ENCODE measurements at places on chromosomes 12 and 14. TPM values are rescaled to one million over a fixed set of nuclear protein-coding genes. Genes with fewer than 3 reads are reported as not detected.

DNA sequence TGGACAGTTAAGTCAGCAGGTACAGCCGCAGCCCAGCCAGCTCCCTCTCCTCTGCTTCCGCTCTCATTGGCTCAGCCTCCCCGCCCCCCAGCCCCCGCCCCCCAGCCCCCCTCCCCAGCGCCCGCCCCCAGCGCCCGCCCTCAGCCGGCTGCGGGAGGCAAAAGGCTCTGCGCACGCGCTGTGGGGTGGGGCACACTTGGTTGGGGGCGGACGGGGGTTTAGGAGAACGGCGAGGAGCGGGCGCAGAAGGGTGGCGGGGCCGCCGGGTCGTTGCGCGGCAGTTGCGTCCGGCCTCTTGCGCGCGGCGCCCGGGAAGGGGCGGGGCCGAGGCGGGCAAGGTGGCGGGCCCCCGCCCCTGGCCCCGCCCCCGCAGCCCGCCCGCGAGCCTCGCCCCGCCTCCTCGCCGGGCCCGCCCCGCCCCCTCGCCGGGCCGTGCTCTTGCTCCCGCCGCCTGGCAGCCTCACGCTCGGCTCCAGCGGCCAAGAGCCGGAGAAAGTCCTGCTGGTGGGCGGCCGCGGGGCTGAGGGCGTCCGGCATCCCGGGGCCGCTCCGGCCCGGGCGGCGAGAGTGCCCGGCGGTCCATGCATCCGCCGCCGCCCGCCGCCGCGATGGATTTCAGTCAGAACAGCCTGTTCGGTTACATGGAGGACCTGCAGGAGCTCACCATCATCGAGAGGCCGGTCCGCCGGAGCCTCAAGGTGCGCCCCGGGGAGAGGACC is at the start of gene PPP4R4:
PPP4R4 (plus strand) TSS at position 438 of the 719 bp plus-strand sequence; CDS start at position 582, 144 bp downstream.
- DNase-seq: peak; percentile 88

LALBA gene
- not detected for polyA plus RNA-seq

DNA sequence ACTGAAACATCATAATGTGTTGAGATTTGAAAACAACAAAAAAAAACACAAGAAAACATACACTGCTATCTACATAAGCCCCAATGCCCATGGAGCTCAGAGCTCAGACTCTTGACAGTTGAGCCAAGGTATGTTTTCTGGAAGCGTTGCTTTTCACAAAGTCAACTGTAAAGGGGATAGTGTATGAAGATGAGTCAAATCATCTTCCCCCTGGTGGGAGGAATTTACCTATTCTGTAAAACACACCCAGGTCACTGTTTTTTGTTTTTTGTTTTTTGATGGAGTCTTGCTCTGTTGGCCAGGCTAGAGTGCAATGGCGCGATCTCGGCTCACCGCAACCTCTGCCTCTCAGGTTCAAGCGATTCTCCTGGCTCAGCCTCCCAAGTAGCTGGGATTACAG is 361.4 kb upstream of the DIO2 start:
- DNase-seq: no peak

- no peak for DNase-seq
Observed at GRCh38 chr12:10279937-10280336, 27.7 kb upstream of the KLRD1 start.

OR6C2 gene
- polyA plus RNA-seq: not detected

DNA sequence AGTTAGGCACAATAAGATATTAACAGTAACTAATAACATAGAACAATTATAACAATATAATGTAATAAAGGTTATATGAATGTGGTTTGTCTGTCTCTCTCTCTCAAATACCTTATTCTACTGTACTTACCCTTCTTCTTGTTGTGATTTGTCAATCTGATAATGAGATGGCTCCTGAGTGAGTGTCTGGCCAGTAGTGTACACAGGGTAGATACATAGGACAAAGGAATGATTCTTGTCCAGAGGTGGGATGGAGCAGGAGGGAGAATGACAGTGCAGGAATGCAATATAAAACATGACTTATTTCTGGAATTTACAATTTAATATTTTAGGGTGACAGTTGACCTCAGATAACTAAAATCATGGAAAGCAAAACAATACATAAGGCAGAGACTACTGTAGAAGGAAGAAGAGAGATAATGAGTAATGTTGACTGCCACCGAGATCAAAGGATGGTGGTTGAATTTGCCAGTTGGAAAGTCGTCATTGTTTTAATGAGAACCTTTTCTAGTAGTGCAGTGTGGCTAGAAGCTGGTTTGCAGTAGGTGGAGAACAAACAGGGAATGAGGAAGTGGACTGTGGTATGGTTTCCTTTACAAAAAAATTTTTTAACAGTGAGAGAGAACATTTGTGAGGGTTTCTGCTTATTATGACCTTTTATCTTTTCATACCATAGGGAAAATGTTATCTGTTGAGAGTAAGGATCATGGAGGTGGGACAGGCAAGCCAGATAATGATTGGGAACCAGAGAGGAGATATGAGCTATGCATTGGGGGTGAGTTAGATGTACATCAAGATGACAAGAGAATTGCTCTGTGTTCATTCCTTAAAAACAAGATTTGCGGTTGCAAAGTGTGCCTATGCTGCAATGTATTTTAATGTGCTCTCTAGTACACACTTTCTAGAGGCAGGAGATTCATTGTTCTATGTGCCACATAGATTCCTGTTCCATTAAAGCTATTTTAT is 458.3 kb downstream of the BTG1 start:
- no peak for DNase-seq

PRB2 gene
- not detected for polyA plus RNA-seq

DNA sequence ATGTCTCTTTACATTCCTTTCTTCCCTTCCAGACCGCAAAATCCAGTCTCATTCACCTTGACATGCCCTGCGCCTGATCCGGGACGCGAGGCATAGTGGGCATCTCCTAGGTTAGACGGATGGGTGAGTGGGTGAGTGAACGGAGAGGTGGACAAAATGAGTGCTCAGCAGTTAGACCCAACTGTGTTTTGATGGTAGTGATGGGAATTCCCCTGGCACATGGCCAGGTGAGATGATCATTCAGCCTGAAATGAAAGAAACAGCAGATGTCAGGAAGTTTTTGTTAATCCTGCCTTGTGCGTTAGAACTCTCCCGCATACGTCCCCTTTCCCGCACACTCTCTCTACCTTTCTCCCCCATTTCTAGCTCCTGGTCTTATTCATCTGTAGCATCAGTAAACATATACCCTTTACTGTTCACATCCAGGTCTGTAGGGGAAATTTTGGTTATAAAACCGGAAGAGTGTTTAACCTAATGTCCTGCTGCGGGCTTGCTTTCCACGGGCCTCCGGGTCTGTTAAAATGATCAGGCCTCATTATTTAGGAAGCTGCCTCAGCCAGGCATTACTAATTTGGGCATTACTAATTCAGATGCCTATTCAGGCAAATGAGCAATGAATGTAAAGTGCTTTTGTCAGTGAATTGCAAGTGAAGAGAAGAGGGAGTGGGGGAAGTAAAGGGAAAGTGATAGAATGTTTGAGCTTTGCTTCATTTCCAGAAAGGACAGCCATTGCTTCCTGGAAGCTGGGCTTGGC is 172.8 kb downstream of the ETV6 start:
- peak; percentile 50 for DNase-seq

EGLN3 gene
- polyA plus RNA-seq: 67.6 TPM

CELA1 gene
- not detected for polyA plus RNA-seq

MUCL1 gene
- polyA plus RNA-seq: not detected

TDRD9 gene
- 0.33 TPM for polyA plus RNA-seq

DNA sequence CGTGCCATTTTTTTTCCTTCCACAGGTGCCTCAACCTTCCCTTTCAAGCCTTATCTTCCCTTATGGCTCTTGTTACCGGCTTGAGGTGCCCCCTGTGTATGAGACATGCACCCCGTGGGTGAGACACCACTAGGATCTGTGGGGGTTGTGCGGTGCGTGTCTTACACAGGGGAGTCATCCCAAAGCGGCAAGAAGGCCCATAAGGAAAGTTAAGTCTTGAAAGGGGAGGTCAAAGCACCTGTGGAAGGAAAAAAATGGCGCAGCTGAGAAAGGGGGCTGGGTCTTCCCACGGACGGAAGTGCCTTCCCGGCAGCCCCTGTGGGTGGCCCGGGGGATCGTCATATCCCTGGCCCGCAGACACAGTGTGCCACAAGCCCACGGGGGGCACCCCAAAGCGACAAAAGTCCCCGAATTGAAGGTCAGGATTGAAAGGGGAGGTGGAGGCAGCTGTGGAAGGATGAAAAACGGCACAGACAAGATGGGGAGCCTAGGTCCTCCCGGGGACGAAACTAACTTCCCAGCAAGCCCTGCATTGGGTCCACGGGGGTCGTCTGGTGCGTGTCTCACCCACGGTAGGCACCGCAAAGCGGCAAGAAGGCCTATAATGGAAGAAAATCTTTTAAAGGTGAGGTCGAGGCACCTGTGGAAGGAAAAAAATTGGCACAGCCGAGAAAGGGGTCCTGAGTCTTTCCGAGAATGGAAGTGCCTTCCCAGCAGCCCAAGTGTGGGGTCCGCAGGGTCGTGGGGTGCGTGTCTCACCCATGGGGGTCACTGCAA is 273.3 kb downstream of the ALG10 start:
- no peak for DNase-seq

CLEC9A gene
- polyA plus RNA-seq: 0.16 TPM

DNA sequence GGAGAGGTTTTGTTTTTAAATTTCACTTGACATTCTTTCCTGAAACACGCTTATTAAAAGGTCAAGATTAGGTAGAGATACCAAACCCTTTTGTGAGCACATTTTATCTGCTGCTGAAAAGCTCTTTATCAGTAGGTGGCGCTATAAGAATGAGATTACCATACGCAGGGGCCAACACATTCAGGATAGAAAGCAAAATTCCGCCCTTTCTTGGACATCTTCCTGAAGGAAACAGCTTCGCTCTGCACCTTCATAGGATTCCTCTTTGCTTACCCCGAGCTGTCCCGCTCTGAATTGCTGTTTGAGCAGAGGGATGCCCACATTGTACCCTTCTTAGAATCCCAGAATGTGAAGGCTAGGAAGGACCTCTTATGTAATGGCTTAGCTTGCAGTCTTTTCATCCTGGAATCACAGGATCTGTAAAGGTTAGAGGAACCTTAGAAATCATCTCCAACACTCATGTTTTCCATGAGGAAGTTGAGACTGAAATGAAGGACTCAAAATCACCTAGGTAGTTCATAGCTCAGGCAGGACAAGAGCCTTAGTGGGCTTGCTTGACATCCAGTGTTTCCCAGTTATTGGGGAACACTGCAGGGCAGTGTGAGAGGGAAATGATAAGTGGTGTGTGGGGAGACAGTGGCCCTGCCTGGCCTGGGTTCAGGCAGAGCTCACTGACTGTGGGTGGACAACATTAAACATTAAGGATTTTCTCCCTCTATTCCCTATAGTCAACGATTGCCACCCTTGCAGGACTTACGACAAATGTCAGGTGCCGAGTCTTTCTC is 38.7 kb upstream of the CRY1 start:
- DNase-seq: peak; percentile 86

GRCh38 chr12:127170226-127171180 is 1096.5 kb upstream of the TMEM132C start:
- peak; percentile 45 for DNase-seq

GRCh38 chr12:96347130-96347699 is 53.0 kb downstream of the CDK17 start:
- no peak for DNase-seq

- no peak for DNase-seq
Observed at GRCh38 chr12:19937161-19937560, 431.2 kb upstream of the PDE3A start.

KRT76 gene
- not detected for polyA plus RNA-seq

DNA sequence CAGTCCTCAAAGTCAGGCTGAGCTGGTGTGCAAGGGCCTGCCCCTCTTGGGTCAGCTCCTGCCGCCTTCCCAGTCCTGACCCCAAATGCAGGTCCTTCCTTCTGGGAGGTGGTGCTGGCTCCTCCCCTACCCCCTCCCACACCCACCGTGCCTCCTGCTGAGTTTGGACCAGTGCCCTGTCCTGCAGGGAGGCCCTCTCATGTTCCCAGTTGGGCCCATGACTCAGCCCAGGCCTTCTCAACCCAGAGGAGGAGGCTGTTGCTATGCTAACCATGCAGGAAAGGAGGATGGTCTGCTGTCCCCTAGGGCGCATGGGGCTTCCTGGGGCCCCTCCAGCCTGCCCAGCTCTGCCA is 4.4 kb downstream of the ZBTB42 start:
- DNase-seq: peak; percentile 60

DNA sequence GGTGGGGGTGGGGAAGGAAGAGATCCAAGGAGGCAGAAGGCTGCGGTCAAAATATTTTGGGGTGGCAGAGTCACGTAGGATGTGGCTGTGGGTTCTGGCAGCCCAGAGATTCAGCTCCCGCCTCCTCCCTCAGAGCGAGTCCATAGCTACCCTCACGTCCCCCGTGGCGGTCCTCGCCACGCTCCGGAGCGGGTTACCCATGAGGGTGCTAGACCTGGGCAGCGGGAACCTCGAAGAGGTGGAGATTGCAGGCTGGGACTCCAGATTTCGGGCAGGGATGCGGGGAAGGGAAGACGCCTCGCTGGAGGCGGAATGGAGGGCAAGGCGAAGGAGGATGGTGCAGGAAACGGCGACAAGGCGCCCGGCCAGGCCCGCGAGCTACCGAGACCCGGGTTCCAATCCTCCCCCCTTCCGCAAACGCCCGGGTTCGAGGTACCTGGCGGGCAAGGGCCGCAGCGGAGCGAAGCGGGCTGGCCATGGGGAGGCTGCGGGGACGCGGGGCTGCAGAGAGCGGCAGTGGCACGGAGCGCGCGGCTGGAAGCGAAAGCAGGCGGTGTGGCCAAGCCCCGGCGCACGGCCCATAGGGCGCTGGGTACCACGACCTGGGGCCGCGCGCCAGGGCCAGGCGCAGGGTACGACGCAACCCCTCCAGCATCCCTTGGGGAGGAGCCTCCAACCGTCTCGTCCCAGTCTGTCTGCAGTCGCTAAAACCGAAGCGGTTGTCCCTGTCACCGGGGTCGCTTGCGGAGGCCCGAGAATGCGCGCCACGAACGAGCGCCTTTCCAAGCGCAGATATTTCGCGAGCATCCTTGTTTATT is 46.2 kb downstream of the BCAT1 start:
- peak; percentile 42 for DNase-seq

DNA sequence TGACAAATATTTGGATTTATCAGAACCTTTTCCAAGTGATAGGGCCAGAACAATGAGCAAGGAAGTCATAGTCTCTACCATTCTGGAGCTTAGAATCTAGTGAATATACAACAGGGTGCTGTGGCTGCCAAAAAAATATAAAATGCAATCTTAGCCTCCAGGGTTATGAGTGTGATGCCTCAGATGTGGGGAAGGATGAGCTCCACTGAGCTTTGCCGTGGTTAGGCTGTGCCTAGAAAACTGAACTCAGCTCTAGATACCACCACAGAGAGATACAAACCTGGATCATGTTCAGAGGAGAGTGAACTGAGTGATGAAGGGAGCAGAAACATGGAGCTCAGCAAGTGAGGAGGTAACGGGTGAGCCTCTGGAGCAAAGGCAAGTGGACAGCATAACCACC is 138.1 kb upstream of the HIF1A start:
- DNase-seq: no peak

GRCh38 chr14:68714991-68715924 is 77.6 kb downstream of the ZFP36L1 start:
- no peak for DNase-seq

- no peak for DNase-seq
Observed at GRCh38 chr14:75751296-75751695, 90.2 kb downstream of the TTLL5 start.
